Hematopoietic multipotent progenitor cell treated with erythropoietin and hydrocortisone succinate and interleukin-3 and kit ligand, for 8 days (in vitro differentiated cells): ENCODE measurements at places on chromosomes 3 and 15.

DNA sequence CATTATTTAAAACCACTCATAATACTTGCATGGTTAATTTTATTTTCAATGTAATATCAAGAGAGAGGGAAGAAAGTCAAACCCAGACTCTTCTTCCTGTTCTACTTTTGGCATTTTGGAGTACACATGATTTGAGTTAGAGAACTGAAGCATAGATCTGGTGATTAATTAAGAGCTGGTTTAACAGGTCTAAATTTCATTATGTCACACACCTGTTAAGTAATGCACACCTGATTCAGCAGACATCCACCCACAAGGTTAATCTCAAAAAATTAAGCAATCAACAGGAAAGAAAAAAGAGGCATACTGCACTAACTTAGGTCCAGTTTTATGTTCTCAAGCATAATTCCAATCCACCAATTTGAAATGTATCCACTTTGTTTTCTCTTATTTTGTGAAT, 101.1 kb upstream of the ICE2 start:
- no peak for DNase-seq

DNA sequence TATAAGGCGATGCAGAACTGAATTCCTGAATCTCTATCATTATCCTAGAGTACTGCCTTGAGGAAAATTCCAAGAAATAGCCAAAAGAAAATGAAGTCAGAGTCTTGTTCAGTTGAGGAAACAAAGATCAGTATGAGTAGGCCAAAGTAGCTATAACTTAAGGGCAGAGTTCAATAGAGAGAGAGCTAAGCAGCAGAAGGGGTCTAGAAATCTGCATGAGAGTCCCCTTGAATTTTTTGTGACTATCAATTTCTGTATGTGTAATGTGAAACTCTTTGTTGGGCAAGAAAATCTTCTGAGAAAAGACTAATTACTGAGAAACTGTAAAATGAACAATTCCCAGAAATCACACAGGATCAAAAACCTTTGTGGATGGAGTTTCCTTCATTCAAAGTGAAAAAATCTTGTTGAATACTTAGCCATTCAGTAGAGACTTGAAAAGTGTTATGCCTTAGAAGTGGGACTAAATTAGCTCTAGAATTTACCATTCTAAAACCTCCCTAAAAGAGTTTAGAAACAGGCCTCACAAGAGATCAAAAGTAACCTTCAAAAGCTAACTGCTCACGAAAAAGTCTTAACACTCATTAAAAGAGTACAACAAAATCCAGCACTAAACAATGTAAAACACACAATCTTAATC, 43.1 kb upstream of the FNDC3B start:
- DNase-seq = no peak

- DNase-seq = no peak
These were observed 357.0 kb downstream of the TIGIT start for GRCh38 chr3:114650808-114651207.

DNA sequence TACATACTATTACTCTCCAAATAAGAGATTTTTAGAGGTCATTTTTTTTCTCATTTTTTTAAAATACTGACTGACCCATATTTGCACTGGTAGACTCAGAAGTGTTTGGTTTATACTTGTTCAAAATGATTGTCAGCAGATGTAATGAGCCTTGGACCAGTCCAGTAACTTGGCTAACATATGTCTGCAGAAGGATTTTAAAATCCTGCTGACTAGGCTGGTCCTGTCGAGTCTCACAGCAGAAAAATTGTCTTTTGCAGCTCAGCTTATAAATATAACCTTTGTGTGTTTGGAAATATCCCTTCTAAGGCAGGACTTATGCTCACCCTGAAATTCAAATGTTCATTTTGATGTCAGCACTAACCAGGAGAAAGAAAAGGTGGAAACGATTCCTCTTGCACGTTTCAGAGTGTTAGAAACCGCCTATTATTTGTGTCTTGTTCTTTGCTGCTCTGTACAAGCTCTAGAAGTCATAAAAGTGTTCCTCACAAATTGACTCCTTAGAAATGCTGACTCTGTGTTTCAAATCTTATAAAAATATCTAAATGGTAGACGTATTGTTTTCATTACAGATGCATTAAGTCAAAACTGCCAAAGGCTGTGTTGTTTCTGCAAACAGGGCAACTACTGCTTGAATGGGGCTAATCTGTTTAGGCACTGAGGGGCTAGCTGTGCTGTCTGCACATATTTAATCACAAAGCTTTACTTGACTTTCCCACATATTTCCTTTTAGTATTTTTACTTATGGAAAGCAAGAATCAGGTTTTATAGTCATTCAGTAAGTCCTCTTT, 95.3 kb downstream of the CHL1 start:
- no peak for DNase-seq

DNA sequence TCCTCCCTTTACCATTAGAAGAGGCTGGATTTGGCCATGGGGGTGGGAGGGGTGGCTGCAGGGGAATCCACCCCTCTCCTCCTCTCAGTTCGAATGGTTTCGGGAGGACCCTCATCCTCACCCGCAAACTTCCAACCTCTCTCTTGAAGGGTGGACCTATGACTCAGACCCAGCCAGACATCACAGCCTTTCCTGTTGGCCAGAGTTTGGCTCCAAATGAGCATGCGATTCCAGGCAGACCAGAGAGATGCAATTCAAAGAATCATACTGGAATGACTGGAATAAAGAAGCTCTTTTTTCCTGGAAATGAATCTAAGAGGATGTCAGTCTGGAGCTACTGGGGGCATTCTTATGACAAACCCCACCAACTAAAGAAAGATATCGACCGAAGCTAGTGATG, 516.7 kb upstream of the MDFIC2 start:
- no peak for DNase-seq

GRCh38 chr15:39508536-39508935, 72.3 kb upstream of the THBS1 start:
- no peak for DNase-seq

GRCh38 chr3:2659896-2660295, 450.3 kb downstream of the IL5RA start:
- no peak for DNase-seq

DNA sequence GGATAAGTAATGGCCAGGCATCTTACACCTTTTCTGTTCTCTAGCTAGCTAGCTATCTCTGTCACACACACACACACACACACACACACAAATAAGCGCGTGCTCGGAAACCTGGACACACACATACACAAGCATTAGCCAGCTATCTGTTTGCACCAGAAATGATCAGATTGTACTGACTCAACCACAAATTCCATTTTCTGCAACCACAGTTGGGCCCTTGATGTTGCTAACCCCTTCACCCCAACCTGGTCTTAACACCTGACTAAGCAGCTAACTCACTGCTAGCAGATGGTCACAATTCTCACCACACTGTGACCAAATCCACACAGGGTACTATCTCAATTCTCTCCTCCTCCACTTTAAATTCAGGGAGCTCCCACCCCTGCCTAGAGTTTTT, 183.0 kb upstream of the THBS1 start:
- DNase-seq = peak; percentile 76
